ENCODE measurements at places on chromosomes 1 and 21.

DNA sequence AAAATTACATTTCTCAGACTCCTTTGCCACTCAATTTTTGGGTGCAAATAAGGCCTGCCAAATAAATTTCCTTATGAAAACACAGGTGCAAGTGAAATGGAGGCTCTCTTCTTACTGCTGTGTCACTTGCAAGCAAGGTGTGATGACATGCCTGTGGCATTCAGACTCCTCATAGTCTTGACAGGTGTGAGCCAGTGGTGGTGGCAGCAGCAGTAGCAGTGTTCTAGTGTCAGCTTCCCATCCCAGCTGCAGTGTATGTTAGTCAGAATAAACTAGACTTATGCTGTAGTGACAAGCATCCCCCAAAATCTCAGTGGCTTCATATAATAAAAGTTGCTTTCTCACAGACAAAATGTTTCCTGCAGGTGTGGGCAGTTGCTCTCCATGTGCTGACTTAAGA, 3.8 kb upstream of the EEIG2 start:
- DNase-seq = no peak

- no peak for DNase-seq
Measured at GRCh38 chr1:38133756-38134155, 87.2 kb upstream of the POU3F1 start.

GRCh38 chr1:58749646-58750045, 34.2 kb downstream of the JUN start:
- no peak for DNase-seq

DNA sequence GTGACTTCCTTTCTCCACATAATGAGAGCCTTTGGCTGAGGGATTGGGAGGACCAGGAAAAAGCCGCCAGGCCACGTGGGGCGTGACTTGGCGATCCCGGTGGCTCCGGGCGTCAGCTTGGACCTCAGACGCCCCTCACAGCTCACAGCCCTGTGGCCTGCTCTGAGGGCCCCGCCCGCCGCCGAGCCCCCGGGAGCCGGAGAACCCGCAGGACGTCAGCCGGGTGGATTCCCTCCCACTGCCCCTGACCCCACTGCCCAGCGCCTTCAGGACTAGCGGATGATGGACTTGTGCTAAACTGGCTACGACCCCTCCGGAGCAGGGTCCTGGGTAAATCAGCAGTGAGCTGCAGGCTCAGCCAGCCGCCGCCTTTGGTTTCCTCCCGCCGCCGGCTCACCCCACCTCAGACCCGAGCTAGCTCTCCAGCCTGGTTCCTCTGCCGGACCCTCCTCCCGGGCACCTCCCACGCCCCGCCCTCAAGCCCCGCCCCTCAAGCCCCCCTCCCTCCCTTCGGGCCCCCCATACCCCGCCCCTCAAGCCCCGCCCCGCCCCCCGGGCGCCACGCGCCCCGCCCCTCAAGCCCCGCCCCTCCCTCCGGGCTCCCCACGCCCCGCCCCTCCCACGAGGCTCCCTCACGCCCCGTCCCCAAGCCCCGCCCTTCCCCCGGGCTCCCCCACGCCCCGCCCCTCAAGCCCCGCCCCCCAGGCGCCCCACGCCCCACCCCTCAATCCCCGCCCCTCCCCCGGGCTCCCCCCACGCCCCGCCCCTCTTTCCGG, 10.0 kb upstream of the FAAP20 start:
- DNase-seq = peak; percentile 93

DNA sequence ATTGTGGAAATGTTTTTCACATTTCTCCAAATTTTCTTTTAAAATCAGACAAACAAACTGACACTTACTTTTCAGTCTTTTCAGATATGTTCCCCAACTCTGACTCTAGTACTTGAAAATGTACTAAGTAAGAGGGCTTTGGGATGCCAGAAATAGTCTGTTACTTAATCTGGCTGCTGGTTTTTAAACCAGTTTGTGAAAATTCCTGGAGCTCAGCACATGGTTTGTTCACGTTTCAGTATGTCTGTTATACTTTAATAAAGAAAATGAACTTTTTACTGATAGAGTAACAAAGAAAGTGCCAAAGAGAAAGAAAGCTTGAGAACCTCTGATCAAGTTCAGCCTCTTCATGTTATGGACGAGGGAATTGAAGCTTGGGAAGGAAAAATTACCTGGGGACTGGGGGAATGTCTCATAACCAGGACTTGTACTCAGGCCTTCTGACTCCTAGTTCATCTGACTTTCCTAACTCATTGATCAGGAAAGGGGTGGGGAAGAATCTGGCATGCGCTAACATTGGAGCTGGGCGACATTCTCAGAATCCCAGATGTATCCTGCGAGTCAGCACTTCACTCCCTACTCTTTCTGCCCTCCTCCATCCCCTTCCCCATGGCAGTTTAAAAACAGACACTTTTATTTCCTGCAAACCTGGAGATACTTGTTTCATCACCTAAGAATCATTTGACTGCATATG, 30.8 kb upstream of the DNAJC6 start:
- no peak for DNase-seq

- no peak for DNase-seq
Measured at GRCh38 chr21:17527711-17528110, 14.9 kb downstream of the CXADR start.

DNA sequence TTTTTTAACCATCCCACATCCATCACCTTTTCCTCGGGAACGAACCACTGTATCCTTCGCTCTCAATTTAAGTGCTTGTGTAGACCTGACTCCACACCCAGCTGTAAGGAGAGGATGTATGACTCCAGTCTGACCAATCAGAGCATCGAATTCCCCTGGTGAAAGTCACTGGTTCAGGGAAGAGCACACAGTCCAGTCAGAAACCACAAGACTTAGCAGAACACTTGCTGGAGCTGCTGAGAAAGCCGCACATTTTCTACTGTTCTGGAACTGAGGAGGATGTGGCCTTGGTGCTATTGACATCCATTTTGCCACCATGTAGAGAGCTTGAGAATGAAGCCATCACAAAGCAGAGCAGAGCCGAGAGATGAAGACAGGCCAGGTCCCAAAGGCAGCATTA, 59.9 kb upstream of the CNN3 start:
- DNase-seq = no peak

DNA sequence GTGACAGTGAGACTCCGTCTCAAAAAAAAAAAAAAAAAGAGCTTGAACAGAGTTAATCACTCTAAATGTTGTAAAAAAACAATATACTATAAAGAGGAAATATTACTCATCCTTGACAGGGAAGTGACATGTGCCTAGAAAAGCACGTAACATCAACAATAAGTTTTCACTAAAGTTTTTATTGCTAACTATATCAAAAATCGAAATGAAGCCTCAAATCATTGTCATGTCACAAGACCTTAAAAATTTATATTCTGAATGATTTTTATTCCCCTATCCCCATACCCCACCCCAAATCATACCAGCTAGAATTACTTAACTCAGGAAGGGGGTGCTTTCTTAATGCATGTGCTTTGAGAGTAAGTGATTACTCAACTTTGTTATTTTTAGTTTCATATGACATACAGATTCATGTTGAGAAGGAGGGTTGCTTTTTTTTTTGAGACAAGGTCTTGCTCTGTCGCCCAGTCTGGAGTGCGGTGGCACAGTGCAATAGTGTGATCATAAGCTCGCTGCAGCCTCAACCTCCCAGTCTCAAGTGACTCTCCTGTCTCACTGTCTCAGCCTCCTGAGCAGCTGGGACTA, 53.6 kb upstream of the MUTYH start:
- peak; percentile 48 for DNase-seq

- no peak for DNase-seq
Measured at GRCh38 chr1:87197156-87197555, 131.5 kb upstream of the LMO4 start.

DNA sequence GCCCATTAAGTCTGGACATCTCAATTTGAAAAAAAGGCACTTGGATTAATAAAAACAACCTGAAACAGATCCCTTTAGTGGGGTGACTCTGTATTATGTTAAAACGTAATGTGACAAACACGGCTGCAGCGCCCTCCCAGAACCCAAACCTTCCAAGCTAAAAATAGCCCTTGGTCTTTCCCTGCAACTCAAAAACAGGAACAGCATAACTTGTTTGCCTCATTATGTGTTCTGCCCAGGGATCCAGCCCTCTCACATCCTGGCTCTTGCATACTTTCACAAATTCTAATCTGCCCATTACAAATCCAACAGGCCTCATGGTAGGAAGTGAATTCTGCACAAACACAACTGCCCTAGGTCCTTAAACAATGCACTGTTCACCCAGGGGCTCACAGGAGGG, 94.7 kb upstream of the GADD45A start:
- peak; percentile 30 for DNase-seq

Measured in hematopoietic multipotent progenitor cell treated with erythropoietin and hydrocortisone succinate and interleukin-3 and kit ligand, for 4 days (in vitro differentiated cells).